ENCODE measurements at places on chromosomes 6 and 20. TPM values are rescaled to one million over a fixed set of nuclear protein-coding genes. Genes with fewer than 3 reads are reported as not detected.

Gene LY6G6D
- total RNA-seq = 10.3 TPM

Gene GRM1
- total RNA-seq = 0.10 TPM

Gene SIRPB1
- 0.99 TPM for total RNA-seq

Gene THBD
- total RNA-seq = 19.2 TPM

Gene CGA
- total RNA-seq = 32.0 TPM

Gene SIRPD
- total RNA-seq = 0.39 TPM

Gene DPPA5
- total RNA-seq = not detected

Gene NKAPL
- 0.79 TPM for total RNA-seq

Gene BIRC7
- not detected for total RNA-seq

Gene FAM83B
- total RNA-seq = 47.7 TPM

Gene DEFB132
- total RNA-seq = not detected

Gene KCNK16
- total RNA-seq = not detected

Gene FAM209B
- total RNA-seq = not detected

Gene TMEM244
- total RNA-seq = 4.2 TPM

Gene SLC4A11
- total RNA-seq = 0.59 TPM

Data from skin of body (tissue), 3 donors.